ENCODE measurements at places on chromosomes 11 and 22.

GRCh38 chr11:102385085-102386007 is 38.3 kb downstream of the BIRC2 start:
- DNase-seq, result no peak

DNA sequence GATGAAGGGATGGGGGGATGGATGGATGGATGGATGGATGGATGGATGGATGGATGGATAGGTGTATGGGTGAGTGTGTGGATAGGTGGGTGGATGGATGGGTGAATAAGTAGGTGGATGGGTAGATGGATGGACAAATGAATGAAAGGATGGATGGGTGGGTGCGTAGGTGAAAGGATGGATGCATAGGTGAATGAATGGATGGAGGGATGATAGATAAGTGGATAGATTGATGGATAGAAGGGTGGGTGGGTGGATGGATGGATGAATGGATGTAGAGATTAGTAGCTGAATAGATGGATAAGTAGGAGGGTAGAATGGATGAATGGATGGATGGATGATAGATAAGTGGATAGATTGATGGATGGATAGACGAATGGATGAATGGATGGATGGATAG is 152.7 kb downstream of the MN1 start:
- no peak for DNase-seq

DNA sequence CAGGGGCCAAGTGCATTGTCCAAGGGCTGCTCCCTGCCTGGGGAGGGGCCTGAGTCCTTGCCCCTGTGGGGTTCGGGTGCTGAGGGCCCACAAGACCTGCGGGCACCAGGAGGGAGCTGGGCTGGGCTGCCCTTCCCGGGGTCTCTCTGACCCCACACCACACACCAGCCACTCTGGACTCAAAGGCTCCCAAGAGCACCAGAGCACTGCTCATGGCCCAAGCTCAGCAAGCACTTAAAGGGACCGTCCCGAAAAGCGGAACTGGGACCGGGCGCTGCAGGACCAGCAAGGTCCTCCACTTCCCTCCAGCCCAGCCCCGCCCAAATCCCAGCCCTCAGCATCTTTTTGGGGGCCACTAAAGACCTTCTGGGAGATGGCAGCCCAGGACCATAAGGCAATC is 5.3 kb downstream of the LSP1 start:
- DNase-seq, result no peak

- DNase-seq, result no peak
Observed at GRCh38 chr22:19526076-19526701, 2.0 kb upstream of the CLDN5 start.

GRCh38 chr11:92703449-92703830 is 266.0 kb upstream of the MTNR1B start:
- no peak for DNase-seq

- DNase-seq, result no peak
Observed at GRCh38 chr11:128502726-128503125, 84.6 kb downstream of the ETS1 start.

DNA sequence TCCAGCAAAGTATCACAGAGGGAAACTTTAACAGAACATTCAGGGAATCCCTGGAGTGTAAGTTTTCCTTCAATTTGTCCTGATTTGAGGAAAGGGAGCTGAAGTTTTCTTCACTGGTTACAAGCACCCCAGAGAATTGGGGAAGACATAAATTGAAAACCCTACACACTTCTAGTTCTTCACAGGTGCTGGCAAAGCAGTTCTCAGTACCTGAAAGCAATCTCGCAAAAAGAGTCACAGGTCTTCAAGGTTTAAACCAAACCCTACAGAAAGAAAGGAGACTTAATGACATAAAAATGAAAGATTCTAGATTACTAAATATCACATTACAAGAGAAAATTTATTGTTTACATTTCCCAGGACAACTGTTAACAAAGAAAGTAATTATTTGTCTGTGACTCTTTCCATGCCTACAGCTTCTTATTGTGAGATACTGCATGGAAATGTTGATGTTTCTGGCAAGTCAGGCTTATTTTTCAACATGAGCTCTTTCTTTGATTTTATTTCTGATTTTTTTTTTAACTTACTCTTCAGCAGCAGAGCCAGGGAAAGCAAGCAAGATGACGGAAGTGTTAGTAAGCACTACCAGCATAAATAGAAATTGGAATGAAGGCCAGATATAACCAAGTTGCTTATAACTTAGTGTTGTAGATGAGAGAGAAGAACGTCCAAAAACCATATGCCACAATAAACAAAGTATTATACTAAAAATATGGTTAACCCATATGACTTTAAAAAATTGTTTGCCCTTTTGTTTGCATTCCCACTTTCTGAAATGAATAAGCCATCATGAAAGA is 44.1 kb downstream of the FANCF start:
- no peak for DNase-seq

DNA sequence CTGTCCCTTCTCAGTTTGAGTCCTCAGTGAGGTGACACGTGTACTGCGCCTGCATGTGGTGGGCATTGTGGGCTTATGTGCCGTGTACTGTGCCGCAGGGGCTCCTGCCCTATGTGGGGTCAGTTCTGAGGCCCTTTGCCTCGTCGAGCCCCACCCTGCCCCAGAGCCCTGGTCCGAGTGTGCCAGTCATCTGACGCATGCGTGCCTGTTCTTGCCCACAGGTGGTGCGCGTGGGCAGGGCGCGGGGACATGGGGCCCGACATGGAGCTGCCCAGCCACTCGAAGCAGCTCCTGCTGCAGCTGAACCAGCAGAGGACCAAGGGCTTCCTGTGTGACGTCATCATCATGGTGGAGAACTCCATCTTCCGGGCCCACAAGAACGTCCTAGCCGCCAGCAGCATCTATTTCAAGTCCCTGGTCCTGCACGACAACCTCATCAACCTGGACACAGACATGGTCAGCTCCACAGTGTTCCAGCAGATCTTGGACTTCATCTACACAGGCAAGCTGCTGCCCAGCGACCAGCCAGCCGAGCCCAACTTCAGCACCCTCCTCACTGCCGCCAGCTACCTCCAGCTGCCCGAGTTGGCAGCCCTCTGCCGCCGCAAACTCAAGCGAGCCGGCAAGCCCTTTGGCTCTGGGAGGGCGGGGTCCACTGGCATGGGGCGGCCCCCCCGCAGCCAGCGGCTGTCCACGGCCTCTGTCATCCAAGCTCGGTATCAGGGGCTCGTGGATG is 22.3 kb upstream of the TMEM191C start:
- DNase-seq, result no peak

DNA sequence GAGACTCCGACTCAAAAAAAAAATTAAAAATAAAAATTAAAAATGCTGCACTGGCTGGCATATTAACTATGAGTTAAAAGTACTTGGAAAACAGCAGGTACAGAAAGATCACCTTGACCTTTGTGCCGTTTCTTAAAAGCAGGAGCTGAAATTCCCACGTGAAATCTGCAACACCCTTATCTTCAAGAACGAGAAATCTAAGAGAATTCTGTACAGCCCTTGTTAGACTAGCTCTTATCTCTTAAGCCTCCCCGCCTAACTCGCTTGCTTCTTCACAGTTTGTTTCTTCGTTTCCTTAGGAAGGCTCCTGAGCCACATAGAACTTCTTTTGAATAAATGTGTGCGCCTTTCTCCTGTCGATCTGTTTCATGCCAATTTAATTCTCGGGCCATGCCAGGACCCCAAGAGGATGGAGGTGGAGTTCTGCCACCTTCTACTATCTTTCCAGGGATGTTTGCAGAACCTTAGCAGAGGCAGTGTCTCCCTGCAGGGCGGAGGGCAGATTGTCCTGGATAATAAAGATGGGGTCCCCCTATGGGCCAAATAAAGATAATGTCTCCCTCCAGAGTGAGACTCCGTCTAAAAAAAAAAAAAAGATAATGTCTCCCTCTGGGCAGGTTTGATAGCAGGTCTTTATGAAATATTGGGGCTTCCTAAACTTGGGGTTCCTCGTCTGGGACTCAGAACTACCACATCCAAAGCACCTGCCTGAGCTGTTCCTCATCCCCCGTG is 27.4 kb upstream of the SYT8 start:
- DNase-seq, result no peak

DNA sequence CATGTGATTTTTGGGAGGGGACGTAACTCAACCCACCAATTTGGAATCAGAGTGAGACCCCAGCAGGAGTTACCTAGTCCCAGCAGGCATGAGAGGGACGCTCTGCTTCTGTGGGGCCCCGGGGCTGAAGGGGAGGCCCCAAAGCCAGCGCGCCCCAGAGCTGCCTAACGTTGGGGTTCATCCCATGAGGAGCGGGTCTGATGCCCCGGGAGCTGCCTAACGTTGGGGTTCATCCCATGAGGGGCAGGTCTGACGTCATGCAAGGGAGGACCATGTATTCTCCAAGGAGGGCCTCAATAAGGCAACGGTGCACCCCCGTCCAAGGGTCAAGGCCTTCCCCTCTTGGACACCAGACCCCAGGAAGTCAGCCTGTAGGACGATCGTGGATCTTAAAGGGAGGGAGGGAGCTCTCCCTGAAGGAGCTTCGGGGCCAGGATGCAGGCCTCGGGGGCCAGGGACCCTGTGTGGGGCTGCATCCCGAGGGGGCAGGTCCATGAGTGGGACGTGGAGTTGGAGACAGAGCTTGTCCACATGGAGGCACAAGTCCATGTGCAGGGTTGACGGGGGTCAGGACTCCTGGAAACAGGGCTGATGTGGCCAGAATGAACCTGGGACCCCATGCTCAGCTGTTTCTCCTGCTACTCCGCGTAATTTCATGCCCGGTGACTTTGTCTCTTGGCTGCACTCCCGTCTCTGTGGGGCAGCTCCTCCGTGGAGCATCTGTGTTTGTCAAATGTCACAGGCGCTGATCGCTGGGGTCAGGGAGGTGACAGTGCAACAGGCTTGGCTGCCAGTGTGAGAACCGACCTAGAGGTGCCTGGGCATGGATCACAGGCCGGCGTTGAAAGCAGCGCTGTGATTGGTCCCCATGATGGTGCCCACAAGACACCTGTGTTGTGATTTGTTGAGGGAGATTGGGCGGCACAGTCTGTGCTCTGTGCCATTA is 1029.1 kb downstream of the BRD1 start:
- no peak for DNase-seq

DNA sequence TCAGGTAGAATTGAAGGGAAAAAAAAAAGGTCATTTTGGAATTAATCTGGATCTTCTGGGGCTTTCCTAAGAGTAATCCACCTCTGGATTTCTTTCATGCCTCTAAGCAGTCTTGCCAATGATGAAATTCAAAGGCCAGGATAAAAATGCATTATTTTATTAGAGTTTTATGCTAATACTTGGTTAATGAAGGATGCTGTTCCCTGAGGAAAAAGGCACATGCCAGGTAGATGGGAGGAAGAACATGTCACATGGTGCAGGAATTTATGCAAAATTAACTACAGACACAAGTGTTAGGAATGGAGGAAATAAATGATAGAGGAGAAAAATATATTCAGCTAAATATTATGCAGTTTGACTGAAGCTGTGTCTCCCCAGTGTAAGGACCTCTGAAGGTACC is 792.0 kb downstream of the ETS1 start:
- DNase-seq, result no peak

GRCh38 chr11:133715602-133716001 is 129.7 kb downstream of the SPATA19 start:
- no peak for DNase-seq

GRCh38 chr22:22977479-22978200 is 90.0 kb downstream of the IGLL5 start:
- no peak for DNase-seq

- DNase-seq, result no peak
Observed at GRCh38 chr11:96241331-96241841, 101.6 kb downstream of the MAML2 start.

DNA sequence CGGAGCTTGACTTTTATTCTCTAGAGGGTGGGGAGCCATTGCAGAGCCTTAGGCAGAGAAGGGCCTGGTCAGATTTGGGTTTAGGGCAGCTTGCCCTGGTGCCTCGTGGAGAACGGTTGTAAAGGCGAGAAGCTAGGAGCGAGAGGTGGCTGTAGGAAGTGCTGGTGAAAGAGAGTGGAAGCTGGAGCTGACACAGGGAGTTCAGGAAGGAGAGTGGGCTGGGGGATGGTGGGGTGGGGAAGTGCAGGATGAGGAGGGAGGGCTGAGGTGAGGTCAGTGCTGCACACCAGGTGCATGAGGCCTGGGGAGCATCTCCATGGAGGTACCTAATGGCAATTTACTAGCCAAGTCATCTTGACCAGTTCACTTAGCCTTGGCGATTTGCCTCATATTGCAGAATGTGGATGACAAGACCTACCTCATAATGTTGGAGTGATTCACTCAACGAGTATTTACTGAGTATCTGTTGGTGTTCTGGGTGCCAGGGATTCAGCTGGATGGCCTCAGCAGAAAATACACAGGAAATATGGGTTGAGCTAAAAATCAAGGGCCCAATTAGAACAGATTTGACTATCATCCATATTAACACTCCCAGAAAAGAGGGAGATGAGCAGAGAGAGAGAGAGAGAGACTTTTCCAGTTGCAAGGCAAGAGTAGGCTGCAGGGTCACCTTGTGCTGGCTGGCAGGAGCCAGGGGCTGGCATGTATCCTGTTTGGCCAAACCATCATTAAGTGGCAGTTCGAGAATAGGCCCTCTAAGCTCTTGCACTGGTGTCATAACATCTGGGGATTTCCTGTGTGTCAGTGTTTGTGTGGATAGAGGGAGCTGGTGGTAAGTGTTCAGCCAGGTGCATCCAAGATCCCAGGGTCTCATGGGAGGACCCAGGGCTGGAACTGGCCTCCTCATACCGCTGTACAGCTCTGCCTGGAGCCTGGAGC is 44.4 kb upstream of the CLDN5 start:
- DNase-seq, result no peak

GRCh38 chr11:11038352-11038751 is 180.5 kb upstream of the ZBED5 start:
- DNase-seq, result no peak

DNA sequence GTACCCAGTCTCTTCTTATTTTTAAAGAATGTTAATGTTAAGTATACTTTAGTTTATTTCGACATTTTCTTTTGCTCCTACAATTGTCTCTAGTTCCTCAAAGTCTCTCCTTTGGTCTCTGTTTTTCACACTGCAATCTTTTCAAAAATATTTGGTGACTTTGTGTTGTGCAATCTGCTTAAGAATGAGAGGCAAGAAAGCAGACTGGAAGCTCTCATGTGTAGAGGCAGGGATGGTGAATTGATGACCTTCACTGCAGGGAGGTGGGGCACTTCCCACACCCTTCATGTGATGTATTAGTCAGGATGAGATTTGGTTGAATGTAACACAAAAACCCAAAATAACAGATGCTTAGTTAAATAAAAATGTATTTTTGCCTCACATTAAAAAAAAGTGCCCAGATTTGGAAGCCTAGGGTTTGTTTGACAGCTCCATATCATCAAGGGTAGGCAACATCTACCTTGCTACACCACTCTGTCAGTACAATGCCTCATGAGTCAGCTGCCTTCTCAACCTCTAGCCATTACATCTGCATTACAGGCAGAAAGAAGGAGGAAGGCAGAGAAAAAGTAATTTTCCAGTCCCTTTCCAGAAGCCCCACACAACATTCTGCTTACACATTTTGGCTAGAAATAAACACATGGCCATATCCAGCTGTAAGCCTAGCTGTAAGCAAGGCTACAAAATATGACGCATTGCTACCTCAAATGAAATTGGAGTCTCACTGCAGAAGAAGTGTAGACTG is 3.8 kb upstream of the MMP27 start:
- DNase-seq, result no peak

Measured in hematopoietic multipotent progenitor cell treated with erythropoietin and hydrocortisone succinate and interleukin-3 and kit ligand, for 17 days (in vitro differentiated cells).